ENCODE measurements at places on chromosomes 6 and 20. TPM values are rescaled to one million over a fixed set of nuclear protein-coding genes. Genes with fewer than 3 reads are reported as not detected.
A peak's percentile ranks its signal among the peaks of the same experiment; 100 is the strongest.

- peak; percentile 72 for DNase-seq
Measured at GRCh38 chr6:159212028-159212427, 42.8 kb downstream of the FNDC1 start.

GRCh38 chr6:16950302-16950701, 151.5 kb upstream of the STMND1 start:
- DNase-seq: no peak

The GGT7 gene
- 36.1 TPM for total RNA-seq

The HSPA12B gene
- 8.4 TPM for total RNA-seq

The EDEM2 gene
- 31.0 TPM for total RNA-seq
